ENCODE measurements at places on chromosomes 5 and 9.
A peak's percentile ranks its signal among the peaks of the same experiment; 100 is the strongest.

DNA sequence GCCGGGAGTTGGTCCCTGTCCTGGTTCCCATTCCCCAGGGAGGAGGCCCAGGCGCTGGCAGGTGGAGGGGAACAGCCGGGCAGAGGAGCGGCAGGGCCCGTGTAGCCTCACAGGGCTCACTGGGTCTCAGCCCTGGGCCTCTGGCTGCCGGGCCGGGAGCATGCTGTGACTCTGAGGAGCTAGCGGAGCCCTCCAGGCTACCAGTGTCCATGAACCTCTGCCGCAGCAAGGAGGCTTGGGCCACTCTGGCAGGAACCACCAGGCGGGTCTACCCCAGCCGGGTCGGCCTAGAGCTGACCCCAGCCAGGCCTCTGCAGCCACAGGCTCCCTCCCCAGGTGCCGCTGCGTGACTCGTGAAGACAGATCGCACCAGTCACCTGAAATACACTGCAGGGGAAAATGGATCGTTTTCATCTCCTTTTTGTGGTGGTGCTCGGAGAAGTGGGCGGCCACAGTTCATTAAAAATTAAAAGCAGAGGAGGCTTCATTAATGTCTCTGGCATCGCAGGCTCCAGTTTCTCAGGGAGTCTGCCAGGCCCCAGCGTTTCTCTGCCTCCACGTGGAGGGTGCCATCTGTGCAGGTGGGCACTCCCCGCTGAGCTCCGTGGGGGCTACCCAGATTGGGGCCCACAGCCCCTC is 43.8 kb downstream of the KCNT1 start:
- no peak for DNase-seq

DNA sequence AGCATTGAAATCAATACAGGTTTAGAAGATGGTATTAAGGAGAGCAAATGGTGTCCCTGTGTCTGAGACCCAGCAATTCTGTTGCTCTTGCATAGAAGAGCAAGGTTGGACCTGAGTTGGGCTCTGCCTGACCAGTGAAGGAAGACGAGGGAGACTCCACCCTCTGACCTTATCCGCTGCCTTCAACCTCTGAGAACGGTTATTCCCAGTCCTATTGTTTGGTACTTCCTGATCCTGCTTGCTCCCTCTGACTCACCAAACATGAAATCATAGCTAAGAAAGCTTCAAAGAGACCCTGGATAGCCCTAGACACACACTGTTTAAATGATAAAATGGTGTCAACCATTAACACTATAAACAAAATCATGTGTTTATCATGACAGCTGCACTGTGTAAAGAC is 218.5 kb downstream of the PLK2 start:
- DNase-seq: no peak

DNA sequence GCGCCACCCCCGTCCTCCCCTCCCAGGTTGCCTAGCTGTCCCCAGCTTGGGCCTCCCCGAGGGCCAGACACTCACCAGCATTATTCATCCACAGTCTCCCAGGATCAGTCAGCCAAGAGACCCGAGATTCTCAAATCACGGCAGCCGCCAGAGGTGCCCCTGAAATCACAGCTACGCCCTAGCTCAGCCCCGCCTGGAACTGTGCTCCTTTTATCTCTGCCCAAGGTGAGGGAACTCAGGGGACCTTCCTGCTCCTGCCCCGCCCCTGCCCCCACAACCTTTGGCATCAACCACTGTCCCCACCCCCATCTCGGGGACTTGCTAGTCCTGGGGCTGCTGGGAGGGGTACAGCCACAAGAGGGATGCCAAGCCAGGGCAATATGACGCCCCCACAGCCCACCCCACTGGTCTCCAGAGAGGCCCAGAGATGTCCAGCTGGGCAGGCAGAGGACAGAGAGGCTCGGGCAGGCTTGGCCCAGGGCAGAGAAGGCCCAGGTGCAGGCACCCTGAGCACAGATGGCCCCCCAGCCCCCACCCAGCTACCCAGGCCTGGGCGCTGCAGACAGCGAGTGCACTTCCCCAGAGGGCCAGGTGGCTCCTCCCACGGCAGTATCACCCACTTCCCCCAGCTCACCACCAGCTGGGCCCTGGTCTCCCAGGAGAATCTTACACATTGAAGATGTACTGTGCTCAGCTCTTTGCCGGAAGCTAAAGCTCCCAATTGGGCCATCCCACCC is at the start of gene FUT7:
FUT7 (minus strand) TSS at position 185 of the 737 bp plus-strand sequence; CDS start at position 88, 97 bp downstream.
- DNase-seq: no peak

DNA sequence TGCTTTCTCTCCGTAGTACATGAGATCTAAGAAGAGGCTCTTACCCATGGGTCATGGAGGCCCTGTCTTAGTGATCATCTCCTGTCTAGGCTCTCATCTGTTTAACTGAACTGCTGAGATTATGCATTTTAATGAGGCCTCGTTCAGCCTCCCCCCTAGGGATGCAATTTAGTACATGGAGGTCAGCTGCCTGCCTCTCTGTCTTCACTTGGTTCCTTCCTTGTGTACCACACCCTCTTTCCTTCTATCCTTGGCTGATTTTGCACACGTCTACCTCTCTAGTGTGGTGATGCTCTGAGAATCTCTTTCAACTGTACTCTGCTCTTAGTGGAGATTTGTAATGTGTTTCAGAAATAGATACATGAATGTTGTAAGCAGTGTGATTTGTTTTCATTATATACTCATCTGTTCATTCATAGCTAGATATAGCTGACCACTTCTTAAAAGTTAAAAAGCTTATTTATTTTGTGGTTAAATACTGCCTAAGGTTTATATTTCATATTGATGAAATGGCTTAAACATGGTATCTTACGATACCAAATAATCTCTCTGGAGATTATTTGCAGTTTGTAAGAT is 3.5 kb upstream of the ACTBL2 start:
- no peak for DNase-seq

GRCh38 chr5:60972231-60972630 is 27.2 kb downstream of the NDUFAF2 start:
- DNase-seq: no peak

DNA sequence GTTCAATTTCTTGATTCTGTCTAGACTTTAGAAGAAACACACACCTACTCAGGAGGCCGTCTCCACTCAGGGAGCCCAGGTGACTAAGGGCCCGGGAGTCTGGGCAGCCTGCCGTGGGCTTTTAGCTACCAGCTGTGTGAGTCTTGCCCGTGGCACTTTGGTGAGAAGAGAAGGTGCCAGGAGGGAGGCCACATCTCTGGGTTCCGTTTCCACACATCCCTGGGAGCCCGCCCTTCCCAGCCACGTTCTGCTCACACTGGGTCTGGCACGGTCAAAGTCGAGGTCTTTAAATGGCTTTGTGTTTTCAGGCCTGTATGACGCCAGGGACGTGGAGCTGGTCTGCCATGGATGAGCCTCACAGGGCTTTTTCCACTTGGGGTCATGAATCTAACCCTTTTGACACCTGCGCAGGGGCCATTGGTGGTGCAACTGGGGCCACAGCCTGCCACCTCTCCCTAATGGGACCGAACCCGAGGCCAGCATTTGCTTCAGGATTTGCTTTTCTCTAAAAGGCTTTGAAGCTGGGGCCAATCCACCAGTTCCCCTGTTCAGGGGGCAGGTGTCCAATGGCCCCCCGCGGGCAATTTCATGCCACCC is 17.2 kb upstream of the FCN2 start:
- DNase-seq: peak; percentile 78

- DNase-seq: no peak
Measured at GRCh38 chr5:1067141-1068121, 44.4 kb downstream of the SLC12A7 start.

DNA sequence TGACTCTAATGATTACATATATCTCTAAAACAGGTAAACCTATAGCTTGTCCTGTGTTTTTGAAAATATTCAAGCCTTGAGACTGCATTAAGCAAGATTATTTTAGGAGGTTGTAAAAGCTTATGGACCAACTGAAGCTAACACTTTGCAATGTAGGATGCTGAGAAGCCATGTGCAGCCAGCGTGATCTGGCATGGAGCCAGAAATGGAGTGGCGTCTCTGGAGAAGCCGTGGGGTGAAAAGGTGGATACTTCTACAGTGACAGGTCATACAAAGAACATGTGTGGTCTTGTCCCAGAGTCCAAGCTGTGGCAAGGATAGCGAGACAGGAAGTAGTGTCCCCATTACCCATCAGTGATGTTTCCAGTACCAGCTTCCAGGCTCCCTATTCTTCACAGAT is 100.8 kb upstream of the CD180 start:
- no peak for DNase-seq

- no peak for DNase-seq
Measured at GRCh38 chr9:126309427-126310189, 17.0 kb upstream of the MVB12B start.

DNA sequence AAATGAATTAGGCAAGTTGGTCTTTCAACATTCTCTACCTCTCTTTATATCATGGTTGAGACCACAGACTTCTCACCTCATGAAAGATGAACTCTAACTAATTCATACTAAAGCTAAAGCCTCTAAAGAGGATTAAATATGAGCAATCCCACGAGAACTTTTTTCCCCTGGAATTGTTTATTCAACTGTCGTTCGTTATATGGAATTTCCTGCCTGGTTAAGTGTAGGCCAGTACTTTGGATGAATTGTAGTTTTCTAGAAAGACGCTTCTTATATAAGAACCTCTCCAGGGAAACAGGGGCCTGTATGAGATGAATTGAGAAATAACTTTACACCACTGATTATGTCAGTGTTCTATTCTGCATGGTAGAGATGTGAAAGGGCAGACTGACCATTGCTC is 42.9 kb downstream of the PDCD1LG2 start:
- no peak for DNase-seq

GRCh38 chr5:75461679-75462078 is 49.8 kb downstream of the CERT1 start:
- no peak for DNase-seq

DNA sequence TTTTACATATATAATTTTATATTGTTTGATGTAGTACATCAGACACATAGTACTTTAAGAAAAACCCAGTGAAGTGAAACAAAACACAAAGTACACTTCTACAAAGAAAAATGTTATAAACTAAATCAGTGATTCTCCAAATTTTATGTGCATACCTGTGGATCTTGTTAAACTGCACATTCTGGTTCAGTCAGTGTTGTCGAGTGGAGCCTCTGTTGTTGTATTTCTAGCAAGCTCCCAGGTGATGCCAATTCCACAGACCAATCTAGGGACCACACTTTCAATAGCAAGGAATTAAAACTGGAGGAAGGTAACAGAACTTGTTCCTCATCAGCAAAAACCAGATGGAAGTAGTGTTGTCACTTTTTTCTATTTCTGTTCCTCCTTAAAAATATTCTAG is 183.8 kb upstream of the CD180 start:
- no peak for DNase-seq

DNA sequence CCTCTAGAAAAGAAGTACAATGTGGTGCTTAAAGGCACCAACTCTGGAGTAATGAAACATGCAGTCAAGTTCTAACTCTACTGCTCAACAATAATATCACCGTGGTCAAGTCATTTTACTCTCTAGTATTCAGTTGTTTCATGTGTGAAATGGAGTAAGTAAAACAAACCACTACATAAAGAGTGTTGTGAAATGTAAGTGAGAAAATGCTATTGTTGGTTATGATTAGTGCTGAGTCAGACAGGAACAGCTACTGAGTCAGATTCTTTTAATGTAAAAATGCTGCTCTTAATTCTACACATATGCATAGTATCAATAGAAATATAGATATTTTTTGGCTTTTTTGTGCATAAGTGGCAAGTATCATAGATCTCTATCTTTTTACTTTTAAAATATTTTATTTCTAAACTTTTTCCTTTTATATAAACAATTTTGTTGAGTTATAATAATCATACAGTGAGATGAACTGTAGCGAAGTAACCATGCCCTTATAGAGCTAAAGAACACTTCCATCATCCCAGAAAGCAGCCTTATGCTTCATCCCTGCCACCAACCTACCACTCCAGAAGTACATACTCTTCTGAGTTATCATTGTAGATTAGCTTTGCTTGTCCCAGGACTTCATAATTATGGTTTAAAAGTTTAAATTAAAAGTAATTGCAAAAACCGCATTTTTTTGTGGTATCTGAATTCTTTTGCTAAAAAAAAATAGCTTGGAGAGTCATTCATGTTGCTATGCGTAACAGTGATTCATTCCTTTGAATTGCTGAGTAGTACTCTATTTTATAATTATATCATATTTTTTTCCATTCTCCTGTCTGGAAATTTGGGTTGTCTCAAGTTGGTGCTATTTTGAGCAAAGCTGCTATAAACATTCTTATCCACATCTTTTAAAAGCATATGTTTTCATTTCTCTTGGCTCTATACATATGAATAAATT is 548.2 kb upstream of the CLINT1 start:
- DNase-seq: no peak
